ENCODE measurements at places on chromosomes 6 and 20.
A peak's percentile ranks its signal among the peaks of the same experiment; 100 is the strongest.

- DNase-seq = no peak
Measured at GRCh38 chr20:61964675-61965605, 100.7 kb downstream of the TAF4 start.

DNA sequence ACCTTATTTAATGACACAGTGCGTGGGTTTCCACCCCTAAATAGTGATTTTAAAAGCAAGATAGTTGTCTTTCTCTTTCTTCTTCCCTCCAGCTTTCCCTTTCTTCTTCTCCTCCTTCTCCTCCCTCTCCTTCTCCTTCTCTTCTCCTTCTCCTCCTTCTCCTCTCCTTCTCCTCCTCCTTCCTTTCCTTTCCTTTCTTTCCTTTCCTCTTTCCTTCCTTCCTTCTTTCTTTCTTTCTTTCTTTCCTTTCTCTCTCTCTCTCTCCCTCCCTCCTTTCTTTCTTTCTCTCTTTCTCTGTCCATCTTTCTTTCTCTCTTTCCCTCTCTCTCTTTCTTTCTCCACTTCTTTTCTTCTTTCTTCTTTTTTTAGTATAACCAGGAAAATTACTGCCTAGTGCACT is 670.6 kb downstream of the GRIK2 start:
- DNase-seq = no peak

DNA sequence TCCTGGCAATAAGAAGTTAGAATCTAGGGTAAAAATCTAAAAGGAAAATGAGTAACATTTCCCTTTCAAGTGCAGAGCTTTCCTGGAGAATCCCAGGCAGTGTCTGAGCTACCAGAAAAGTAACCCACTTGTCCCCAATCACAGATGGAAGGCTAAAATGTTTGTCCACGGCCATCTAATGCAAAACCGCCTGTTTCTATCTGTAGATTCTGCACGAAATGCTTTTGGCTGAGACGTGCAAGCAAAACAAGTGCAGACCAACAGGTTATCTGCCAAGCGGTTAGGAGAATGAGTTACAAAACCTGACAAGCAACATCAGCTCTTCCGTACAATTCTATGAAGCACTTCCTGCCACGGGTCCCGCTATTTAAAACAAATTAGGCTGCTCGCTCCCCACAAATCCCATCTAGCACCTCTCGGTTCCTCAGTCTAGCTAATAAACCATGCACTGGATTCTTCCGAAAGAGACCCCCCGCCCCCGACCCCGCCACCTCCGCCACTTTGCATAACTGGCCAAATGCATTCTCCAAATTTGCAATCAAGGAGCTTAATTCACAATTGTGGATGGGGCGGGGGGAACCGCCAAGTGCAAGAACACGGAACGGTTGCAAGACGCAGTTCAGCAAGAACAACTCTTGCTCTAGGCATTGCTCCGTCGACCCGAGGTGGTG is 1.4 kb downstream of the ELOVL5 start:
- DNase-seq = no peak

DNA sequence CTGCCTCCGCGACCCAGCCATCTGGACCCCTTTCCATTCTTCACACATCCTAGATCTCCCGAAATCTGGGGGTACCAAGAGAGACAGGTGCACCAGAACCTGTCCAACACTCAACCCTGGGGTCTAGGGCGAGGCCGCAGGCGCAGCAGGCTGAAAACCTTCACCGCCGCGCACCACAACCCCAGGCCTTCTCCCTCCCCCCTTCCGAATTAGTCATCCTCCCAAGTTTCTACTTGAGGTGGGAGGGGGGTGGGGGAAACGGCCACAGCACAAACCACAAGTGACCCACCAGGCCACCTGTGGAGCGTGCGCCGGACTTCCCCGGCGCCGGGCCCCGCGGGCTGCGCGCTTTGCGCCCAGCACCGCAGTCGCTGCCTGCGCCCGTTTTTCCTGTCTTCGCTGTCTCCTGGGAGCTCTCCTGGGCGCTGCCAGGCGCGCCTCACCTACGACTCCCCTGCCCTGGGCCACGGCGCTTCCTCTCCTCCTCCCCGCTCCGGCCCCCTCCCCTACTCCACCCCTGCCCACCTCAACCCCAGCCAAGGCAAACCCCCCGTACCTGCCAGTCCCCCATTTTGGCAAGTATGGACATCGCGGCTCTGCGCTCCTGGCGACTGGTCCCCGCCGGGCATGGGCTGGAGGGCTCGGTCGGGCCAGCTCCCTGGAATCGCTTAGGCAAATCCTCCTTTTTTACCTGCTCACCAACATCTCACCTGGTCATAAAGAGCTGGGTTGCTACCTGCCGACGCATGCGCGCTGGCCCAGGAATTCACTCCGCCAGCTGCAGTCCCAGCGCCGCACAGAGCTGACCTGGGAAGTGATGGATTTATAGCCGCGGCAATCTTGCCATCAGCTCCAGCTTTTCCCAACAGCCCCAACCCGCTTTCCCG is 4.2 kb upstream of the TFAP2A start:
- no peak for DNase-seq

- DNase-seq = no peak
Measured at GRCh38 chr6:89475101-89475500, 42.1 kb downstream of the ANKRD6 start.

DNA sequence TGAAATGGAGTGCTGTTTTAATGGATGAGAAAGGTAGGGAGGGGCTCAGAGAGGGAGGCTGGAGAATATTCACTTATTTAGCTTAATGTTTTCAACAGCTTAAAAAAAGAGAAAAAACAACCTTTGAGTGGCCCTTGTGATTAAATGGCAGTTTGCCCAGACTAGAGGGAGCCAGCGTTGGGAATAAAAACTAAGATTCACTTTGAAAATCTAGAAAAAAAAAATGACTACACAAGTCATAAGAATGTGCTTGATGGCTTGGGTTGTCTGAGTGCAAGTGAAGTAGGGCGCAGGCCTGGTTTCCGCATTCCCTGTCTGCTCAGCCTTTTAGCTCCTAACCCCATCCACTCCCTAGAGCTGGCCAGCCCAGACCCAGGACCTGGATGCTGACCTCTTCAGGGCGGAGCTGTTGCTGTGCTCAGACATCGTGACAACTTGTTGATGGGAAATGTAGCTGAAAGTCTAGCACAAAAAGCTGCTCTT is 28.9 kb downstream of the UTRN start:
- DNase-seq = no peak

- DNase-seq = peak; percentile 23
Measured at GRCh38 chr6:159762681-159763293, 942 bp downstream of the ACAT2 start.

DNA sequence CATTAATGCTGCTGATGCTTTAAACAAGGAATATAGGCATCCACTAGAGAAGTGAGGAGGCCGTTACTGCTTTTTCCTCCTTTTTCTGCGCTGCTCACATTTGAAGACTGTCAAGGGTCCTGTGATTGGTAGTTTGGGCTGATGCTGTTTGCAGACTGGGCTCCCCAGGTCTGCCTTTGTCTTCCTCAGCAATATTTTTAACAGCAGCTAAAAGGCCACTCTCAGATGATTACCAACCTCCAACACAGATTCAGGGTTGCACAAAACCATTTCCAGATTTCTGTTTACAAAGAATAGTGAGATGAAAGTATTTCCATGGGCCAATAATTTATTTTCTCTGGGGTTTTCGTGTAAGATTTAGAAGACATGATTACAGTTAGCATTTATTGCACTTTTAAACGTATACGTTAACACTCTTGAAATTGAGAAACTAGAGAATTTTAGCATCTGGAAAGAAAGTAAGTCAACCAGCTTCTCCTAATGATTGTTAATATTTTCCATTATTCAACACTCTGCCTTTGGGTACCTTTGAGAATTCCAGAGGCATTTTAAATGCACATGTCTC is 475.3 kb upstream of the SOX4 start:
- no peak for DNase-seq

- no peak for DNase-seq
Measured at GRCh38 chr6:151493161-151493803, 535 bp upstream of the CCDC170 start.

GRCh38 chr6:109824105-109824504 is 133.0 kb downstream of the FIG4 start:
- DNase-seq = no peak

Data from T-helper 17 cell (primary cell).